Foreskin keratinocyte (primary cell): ENCODE measurements at places on chromosomes 3 and 15.
A peak's percentile ranks its signal among the peaks of the same experiment; 100 is the strongest.

- DNase-seq = peak; percentile 4
Measured at GRCh38 chr15:50993598-50993997, 85.1 kb downstream of the AP4E1 start.

DNA sequence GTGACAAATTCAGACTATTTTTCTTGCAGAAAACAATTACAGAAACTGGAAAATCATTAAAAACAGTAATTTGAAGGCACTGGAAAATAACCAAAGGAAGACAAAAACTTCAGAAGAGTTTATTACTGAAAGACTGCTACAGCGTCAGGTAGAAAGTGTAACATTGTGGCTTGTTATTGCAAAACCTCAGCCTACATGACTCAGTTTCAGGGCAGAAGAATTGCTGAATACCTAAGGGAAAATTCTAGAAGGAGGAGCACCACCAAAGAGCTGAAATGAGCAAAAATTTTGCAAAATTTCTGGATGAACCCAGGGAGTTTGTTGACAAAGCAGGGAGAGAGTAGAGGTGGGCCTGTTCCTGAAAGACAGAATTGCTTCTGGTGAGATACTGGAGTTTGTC, 219.6 kb downstream of the C3orf38 start:
- peak; percentile 27 for DNase-seq

DNA sequence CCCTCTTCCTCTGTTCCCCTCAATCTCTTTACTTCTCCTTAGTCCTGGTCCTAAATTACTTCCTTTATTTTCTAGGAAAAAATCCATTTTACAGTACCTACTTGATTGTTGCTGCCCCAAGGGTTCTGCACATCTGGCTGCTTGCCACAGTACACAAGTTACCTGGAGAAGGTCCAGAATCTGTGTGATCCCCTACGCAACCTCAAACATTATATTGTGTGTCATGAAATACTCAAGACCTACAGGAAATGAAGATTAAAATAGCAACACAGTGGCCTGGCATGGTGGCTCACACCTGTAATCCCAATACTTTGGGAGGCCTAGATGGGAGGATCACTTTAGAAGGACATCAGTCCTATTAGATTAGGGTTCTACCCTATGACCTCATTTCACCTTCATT, 48.7 kb downstream of the PRKAR2A start:
- DNase-seq = no peak

DNA sequence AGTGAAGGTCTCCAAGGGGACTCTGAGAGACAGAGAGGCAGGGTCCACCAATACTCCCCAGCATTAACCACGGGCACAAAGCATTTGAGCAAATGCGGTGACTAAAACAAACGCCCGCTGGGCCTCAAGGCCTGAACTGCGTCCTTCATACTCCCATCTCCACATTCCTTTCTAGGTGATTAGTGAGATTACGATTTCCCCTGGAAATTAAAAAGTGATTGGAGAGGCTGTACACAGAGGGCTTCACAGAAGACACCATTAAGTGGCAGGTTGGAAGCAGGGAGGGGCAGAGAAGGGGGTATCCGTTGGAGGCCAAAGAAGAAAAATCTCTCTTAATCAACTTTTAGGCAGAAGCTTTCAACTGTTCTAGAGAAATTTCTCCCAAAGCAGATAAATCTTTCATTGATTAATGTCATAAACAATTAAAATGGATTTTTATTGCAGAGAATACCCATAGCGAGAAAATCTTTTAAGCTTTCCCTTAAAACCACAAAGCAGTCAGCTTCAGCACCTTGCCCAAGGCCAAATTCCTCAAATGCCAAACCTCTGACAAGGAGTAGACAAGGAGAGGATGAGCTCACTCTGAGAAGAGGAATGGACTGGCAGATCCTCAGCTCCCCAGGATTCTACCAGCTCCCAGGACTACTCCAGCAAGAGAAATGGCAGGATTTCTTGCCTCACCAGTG, 38.2 kb downstream of the MB21D2 start:
- DNase-seq = peak; percentile 99
